ENCODE measurements at places on chromosomes 7 and 10.

DNA sequence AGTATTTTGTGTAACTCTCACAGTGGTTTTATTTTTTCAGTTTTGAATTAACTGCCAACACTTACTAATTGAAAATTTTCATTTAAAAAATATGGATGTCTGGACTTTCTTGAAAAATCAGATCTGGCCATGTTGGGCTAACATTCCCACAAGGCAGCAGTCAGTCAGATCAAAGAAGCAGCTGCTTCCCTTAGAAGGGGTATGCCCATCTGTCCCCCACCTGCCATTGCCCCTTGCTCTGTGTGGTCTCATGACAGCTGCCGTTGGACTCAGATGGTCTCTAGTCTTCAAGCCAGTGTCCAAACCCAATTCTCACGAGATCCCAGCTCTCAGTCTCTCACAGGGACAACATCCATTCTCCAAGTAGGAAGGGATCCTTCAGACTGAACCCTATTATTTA, 212.1 kb upstream of the GHITM start:
- no peak for DNase-seq

DNA sequence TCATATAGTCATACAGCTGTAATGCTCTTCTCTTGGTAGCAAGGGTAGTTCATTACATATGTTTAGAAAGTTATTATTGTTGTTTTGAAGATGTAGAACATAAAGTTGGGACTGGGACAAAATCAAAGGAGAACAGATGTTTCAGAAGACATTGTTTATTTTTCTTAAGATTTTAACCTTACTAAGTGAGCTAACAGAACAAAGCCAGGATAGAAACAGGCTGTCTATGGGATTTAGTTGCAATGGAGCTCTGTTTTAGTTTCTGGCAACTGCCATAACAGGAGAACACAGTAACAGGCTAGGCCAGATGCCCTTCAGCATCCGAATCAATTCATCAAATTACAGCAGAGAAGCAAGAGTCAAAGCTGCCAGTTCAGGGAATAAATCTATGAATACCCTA, 382.4 kb downstream of the ARL4A start:
- DNase-seq, result no peak

GRCh38 chr10:70655316-70655715, 17.0 kb upstream of the ADAMTS14 start:
- no peak for DNase-seq

DNA sequence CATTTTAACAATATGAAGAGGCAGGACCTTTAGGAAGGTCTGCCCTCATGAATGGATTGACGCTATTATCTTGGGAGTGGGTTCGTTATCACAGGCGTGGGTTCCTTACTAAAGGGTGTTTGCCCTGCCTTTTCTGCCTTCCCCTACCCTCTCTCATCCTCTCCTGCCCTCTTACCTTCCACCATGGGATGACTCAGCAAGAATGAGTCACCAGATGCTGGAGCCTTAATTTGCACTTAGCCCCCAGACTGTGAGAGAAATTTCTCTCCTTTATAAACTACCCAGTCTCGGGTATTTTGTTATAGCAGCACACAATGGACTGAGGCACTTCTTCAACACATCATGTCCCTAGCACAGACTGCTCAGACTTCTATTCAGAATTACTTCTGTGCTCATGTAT, 31.4 kb upstream of the ZNF32 start:
- no peak for DNase-seq

GRCh38 chr7:148382596-148382995, 208.0 kb upstream of the C7orf33 start:
- DNase-seq, result no peak

DNA sequence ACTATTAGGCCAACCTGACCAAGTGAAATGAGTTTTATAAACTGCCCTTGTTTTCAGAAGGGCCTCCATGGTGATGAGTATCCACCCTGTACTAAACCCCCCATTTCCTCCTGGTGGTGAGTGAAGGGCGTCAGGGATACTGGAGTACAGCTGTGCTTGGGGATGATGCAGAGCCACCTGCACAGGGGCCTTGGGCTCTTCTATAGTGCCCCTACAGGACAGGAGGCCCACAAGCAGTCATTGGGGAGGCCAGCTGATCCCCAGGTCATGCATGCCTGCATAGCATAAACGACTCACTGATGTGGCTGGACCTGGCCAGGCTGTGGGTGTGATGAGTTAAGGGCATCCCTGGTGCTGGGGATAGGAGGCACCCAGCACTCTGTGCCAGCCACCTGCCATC, 114.1 kb upstream of the CELF2 start:
- DNase-seq, result no peak

- DNase-seq, result no peak
Measured at GRCh38 chr7:134602881-134603451, 43.7 kb upstream of the BPGM start.

- no peak for DNase-seq
Measured at GRCh38 chr10:120810298-120810697, 40.9 kb upstream of the WDR11 start.

DNA sequence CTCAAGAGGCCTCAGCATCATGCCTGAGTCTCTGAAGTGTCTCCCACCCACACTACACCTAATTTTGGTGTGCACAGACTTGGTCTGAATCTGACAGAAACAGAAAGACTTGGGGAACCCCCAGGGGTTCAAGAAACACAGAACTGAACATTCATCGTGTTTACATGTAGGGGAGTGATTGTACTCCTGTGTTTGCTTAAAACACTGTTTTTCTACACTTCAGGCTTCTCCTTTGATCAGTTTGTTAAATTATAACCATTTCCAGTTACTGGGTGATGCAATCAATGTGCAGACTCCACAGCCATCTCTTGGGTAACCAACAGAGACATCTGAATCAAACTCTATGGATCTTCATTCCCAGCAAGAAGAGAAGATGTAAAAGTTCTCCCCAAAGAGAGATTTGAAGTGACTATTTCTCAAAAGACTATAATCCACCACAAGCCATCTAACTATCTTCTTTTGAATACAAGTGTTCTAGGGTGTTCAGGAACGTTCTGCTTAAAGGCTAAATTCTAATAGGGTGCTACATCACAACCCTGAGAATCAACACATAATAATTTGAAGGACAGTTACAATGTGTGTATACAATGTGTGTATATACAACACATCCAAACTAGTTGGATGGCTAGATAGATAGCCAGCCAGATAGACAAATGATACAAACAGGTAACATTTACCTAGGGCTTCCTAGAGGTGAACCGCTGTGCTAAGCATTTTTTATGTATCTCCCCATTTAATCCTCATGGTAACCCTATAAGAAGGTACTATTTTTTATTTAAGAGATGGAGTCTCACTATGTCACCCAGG, 34.2 kb downstream of the DNAJC12 start:
- DNase-seq, result no peak

DNA sequence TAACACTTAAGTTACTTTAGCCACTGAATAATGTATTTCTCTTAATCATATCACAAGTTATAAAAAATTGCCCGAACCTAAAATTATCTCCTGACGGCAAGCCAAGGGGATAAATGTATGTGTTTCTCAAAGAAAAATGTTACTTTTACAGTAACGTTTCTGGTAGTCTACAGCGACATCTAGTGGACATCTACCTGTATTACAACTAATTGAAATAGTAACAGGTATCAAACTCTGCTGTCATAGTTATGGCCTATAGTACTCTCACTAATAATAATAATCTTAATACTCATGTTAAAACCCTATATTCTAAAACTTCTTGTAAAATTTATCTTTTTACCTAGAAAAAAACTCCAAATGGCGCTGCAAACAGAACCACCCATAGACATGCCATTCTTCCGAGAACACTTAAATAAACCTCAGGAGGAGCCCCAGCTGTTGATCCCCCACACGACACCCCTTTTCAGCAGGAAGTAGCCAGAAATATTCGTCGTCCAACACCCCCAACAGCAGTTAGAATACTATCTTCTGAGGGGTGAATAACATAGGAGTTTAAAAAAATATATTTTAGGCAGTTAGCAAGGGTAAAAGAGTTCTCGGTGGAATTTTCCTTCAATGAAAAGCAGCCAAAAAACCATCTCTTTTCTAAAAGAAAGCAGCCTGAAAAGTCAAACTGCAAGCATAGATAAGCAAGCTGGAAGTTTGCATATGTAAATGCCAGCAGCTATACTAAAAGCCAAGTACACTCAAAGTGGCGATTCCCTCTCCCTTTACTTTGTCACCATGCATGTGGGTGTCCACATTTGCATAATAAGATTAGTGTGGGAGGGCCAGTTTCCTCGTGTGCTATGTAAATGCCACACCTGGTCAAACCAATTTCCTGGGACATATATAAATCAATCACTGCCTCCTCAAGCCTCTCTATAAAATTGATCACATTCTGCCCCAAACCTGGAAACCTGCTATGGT, 40.5 kb upstream of the ZNF107 start:
- no peak for DNase-seq

DNA sequence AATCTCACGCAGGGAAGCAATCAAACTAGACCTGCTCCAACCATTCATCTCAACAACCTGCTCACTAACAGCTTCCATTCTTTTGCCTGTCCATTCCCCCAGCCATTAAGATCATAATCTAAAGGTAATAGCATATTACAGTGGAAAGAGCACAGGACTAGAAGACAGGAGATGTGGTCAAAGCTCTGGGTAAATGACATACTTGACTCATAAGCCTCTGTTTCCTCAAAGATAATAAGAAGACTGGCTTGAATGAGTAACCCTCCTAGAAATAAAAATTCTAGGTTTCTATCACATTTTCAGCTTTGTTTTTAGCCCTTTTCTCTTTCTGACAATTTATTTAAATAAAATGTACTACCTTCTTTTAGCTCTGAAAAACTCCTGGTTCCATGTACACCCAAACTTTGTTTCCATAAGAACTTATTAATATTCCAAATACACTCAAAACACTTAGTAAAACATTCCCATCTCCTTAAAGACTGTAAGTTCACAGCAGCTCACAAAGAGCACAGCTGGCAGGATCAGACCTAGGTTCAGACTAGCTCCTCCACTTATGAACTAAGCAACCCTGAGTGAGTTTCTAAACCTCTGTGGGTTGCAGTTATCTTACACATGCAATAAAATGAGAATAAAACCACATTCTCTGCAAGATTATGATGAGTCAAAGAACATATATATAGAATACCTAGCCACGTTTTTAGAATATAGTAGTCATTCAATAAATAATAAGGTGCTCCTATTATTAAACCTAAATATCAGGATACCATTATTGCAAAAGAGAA, 11.6 kb downstream of the FAM204A start:
- no peak for DNase-seq

- DNase-seq, result no peak
Measured at GRCh38 chr7:151696721-151697514, 177.2 kb upstream of the RHEB start.

- DNase-seq, result no peak
Measured at GRCh38 chr10:47454780-47455058, 29.2 kb downstream of the ANXA8 start.

- no peak for DNase-seq
Measured at GRCh38 chr10:104577861-104578521, 63.1 kb upstream of the SORCS3 start.

DNA sequence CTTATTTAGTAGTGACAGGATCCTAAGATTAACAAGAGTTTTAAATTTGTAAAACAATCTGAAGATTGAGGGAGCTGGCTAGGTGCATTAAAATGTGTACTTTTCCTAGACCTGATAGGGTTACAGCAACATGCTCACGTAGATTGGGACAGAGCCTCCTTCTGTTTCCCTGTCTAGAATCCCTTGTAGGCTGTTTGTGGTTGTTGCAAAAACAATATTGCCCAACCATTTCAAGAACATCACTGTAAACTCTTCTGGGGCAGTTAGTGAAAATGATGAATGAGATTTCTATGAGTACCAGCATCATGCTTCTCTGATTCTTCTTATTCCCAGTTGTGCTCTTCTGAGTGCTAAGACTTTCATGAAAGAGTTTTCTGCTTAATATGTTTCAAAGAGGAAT, 14.7 kb upstream of the CPED1 start:
- DNase-seq, result no peak

DNA sequence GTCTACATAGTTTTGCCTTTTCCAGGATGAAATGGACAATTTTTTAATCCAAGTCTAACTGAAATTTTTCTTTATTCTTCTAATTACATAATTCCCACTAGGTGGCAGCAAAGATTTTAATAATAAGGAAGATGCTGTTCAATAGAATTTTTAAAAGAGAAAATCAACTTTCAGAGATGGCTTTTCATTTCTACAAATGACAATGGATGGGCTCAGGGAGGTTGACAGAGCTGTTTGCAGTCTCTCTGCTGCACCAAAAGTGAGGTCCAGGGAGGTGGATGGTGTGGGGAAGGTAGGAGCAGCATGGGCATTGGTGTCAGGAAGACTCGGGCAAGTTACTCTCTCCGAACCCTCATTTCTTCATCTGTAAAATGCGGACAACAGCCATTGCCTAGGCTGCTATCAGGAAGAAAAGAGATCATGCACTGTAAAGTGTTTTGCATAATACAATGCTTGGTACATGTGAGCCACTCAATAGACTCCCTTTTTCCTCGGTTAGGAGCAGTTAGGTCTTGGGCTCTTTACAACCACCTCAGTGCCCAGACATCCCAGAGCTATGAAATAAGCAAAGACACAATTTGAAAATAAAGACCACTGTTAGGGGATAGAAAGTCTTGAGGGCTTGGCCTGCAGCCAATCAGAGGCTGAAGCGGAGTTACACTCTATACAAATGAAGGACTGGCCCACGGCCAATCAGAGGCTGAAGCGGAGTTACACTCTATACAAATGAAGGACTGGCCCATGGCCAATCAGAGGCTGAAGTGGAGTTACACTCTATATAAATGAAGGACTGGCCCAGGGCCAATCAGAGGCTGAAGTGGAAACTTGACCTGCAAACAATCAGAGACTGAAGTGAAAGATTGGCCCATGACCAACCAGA, 107.1 kb downstream of the ABLIM1 start:
- no peak for DNase-seq

- DNase-seq, result peak; percentile 63
Measured at GRCh38 chr10:128035557-128035973, 90.7 kb downstream of the MKI67 start.

- no peak for DNase-seq
Measured at GRCh38 chr10:33509231-33509831, 174.9 kb upstream of the NRP1 start.

GRCh38 chr7:151720280-151720679, 156.6 kb downstream of the PRKAG2 start:
- DNase-seq, result no peak

DNA sequence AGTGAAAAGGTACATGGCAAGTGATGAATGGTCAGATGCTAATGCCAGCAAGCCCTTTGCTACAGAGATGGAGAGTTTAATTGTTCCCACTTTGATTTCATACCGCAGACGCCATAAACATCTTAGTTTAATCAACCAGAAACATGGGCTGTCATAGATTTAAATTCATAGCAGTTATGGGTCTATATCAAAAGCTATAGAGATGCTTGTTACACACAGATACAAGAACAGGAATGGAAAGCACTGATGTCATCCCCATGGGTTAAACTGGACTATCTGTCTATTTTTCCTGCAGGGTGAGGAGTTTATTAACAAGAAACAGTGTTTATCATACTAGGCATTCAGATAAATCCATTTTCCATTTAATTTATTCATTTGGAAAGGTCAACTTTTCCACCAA, 409.2 kb downstream of the NRG3 start:
- no peak for DNase-seq

- no peak for DNase-seq
Measured at GRCh38 chr10:4813023-4813422, 13.0 kb upstream of the AKR1E2 start.

Measured in activated T-cell treated with anti-CD3 and anti-CD28 coated beads, Interleukin-2, amount 50 U/mL, for 4 hours (primary cell).